B cell (primary cell): ENCODE measurements at places on chromosomes 13 and 19. TPM values are rescaled to one million over a fixed set of nuclear protein-coding genes. Genes with fewer than 3 reads are reported as not detected.

DNA sequence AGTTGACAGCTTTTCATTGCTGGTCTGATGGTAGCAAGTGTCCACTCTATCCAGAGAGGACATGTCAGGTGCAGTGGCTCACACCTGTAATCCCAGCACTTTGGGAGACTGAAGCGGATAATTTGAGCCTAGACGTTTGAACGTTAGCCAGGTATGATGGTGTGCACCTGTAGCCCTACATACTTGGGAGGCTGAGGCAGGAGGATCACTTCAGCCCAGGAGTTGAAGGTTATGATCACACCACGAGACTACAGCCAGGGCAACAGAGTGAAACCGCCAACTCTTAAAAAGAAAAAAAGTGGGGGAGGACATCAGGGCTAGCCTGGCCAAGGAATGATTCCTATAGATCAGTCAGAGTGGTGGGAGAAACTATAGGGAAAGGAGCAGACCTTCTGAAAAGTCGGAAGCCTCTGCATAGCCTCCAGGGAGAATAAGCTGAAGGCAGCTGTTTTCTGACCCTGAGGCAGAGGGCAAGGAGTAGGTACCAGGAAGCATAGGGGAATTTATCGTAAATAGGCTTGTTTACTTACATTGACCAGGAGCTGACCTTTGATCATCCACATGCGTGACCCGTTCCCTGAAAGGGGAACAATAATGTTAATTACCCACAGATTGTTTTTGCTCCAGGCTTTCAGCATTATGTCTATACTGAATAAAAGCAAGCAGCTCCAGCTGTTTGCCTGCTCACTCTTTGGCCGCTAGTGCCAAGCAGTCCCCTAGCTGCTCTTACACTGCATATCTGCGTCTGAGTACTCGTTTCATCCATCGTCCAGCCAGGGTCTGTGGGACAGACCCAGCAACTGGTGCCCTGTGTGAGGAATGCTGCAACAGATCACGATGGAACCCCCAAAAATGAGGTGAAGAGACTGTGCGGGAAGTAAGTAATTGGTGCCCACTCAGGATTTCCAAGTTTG is 161.6 kb downstream of the RNF17 start:
- H3K4me1 ChIP-seq: peaks cover 11% of the 10 kb centered on the region
- H3K36me3 ChIP-seq: no peaks in the 10 kb centered on the region
- H3K4me3 ChIP-seq: no peak overlapping the region
- no peak overlapping the region for H3K27ac ChIP-seq

- H3K27me3 ChIP-seq: peaks cover 43% of the 10 kb centered on the region
- no peak overlapping the region for H3K27ac ChIP-seq
- DNase-seq: no peak
- H3K4me1 ChIP-seq: peaks cover 36% of the 10 kb centered on the region
Observed at GRCh38 chr19:38385804-38386257, 2.0 kb downstream of the GGN start.

MBD3L2 gene
- not detected in 2 replicates for total RNA-seq

KIR3DL2 gene
- total RNA-seq: 0.17 TPM in 1 of 2 replicates, not detected in the other

GRCh38 chr19:51931921-51932320 is 4.6 kb downstream of the ZNF613 start:
- peaks cover 9% of the 10 kb centered on the region for H3K4me1 ChIP-seq
- H3K4me3 ChIP-seq: no peak overlapping the region
- no peak overlapping the region for H3K27ac ChIP-seq
